ENCODE measurements at places on chromosomes 7 and 10.

DNA sequence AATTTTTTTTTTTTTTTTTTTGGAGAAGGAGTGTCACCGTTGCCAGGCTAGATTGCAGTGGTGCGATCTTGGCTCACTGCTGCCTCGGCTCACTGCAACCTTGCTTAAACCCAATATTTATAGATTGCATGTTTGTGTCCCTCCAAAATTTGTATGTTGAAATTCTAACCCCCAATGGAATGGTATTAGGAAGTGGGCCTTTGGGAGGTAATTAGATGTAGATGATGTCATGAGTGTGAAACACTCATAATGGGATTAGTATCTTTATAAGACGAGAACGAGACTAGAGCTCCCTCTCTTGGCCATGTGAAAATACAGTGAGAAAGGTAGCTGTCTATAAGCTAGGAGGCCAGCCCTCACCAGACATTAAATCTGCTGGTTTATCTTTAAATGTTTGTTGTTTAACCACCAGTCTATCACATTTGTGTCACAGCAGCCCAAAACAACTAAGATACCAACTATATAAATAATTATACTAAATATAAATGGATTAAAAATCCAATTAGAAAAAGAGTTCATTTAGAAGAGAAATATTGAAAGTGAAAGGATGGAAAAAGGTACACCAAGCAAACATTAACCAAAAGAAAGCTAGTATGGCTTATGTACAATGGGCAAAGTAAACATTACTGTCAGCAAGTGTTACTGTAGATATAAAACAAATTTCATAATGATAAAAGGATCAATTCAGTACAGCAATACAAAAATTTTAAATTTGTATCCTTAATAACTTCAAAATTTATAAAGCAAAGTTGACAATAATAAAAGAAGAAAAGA, 9.3 kb downstream of the TCAF1 start:
- no peak for DNase-seq

- DNase-seq = no peak
Measured at GRCh38 chr10:117578999-117579590, 36.5 kb downstream of the EMX2 start.

GRCh38 chr10:76252733-76253132, 821.3 kb downstream of the LRMDA start:
- DNase-seq = no peak

- no peak for DNase-seq
Measured at GRCh38 chr7:158541346-158542010, 46.1 kb downstream of the PTPRN2 start.

DNA sequence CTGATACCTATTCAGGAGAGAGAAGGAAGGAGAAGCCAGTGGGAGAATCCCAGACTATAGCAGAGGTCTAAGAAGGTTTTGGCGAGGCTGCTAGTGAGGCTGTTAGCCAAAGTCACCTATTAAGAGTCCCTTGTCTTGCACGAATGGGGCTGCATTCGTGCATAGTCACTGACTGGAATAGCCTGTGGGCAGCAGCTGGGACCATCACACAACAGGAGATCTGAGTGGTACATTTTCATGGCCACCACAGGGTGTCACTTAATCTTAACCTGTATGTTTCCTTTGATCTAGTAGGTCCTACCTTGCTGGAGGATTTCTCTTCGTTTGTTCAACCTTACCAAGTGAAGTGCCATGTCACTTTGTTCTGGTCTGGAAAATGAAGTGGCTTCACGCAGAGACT, 319.9 kb downstream of the BMPER start:
- DNase-seq = no peak

DNA sequence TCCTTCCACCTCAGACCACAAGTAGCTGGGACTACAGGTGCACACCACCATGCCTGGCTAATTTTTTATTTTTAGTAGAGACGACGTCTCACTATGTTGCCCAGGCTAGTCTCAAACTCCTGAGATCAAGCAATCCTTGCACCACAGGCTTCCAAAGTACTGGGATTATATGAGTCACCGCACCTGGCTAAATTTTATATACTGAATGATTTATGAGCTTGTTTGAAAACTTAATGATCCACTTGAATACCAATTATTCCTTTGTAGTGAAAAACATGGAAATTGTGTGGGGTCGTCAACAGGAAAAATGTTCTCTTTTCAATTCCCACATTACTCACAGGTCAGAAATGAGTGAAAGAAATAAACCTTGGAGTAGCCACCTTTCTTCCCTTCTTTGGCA, 31.3 kb downstream of the RAPGEF5 start:
- DNase-seq = no peak

DNA sequence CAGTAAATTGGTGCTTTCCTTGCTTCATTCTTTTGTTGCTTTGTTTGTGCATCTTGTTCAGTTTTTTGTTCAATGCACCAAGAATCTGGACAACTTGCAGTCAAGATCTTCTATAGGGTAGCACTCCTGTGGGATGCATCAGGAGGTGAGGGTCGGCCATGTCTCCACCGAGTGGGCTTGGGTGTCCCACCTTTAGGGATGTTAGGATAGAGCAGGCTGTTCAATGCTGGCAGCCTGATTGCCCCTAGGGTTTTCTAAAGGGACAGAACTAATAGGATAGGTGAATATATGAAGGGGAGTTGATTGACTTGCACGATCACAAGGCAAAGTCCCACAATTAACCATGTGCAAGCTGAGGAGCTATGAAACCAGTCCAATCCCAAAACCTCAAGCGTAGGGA, 109.9 kb downstream of the GLRX3 start:
- DNase-seq = no peak

DNA sequence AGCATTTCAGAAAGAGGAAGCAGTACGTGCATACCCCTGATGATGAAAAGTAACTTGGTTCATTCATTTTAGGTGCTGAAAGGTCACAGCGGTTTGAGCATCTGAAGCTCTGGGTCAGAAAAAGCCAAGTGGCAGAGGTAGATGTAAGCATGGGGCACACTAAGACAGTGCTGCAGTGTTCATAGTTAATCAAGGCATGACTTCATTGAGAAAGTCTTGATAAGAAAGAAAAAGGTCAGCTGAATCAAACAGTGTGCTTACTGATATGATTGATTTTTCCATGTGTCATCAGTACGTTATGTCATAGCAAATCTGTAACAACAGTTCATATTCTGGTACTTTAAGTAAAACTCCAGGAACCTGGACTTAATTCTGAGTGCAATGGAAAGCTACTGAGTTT, 107.7 kb upstream of the PCLO start:
- no peak for DNase-seq

GRCh38 chr10:72753760-72754231, 61.9 kb downstream of the MCU start:
- DNase-seq = no peak

DNA sequence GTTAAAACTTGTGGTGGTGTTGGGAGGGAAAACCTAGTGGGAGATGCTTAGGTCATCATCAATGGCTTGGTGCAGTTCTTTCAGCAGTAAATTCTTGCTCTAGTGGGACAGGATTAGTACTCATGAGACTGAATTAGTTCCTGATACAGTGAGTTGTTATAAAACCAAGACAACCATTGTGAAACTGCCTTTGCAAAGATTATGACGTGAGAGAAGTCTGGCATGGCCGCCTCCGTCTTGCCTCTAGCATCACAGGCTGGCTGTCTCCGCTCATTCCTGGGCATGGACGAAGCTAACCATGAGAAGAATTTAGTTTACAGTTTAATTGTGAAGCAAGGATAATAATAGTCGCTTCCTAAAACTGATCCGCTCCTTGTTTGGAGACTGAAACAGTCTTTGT, 186.4 kb downstream of the KIF20B start:
- DNase-seq = no peak

GRCh38 chr10:122544493-122544892, 16.1 kb upstream of the DMBT1 start:
- no peak for DNase-seq

Data from stimulated activated CD8-positive, alpha-beta memory T cell treated with anti-CD3 and anti-CD28 coated beads, Interleukin-4, amount 100 ng/mL, for 1 hour (primary cell).